Activated CD4-positive, alpha-beta T cell treated with anti-CD3 and anti-CD28 coated beads, Interleukin-2, amount 50 U/mL, for 48 hours (primary cell): ENCODE measurements at places on chromosomes 5 and 9.

DNA sequence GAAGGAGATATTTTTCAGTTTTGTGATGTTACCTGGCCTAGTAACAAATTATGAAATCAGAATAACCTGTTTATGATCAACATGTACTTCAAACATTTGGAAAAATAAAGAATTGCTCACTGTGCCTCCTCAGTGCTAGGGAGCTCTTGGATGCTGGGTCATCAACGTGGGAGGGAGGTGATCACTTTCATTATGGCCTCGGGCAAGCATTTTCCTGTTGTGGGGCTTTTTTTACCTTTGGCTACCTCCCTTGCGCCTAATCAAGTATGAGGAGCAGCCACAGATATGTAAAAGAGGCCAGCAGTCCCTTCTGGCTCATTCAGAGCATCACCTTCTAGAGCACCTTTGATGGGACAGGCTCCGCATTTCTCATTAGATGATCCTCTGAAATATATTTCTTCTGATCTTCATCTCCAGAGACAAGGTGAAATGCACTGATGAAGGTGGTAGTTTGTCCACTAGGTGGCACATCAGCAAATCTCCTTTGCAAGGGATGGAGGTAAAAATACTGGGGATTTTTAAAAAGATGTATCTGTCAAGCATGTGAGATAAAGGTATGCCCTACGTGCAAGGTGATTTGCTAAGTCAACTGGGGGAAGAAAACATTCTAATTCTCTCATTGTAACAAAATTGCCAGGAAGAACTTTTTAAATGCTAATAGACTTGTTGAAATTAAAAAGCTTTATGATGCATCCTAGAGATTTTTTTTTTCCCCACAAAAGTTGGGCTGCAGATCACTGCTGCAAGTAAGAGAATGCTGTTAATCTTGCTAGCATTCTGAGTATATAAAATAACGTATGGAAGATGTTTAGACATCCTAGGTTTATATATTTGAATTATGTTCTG is 218.2 kb downstream of the MAST4 start:
- peak; percentile 38 for DNase-seq

DNA sequence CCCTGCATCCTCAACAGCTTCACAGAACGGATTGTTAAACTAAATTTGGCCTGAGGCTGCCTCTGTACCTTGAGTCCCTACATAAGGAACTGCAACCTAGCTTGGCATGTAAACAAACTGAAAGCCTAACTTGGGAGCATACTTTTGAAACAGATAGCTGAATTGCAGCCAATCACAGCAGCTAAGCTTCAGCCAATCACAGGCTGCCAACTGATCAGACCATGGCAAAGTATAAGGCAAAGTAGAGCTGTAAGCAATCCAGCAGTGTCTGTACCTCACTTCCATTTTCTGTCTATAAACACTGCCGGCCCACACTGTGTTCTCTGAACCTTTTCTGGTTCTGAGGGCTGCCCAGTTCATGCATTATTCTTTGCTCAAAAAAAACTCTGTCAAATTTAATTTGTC is 8.9 kb upstream of the ZNF483 start:
- no peak for DNase-seq

- DNase-seq = no peak
These were observed 3.7 kb downstream of the SLC31A2 start for GRCh38 chr9:113154471-113154870.

DNA sequence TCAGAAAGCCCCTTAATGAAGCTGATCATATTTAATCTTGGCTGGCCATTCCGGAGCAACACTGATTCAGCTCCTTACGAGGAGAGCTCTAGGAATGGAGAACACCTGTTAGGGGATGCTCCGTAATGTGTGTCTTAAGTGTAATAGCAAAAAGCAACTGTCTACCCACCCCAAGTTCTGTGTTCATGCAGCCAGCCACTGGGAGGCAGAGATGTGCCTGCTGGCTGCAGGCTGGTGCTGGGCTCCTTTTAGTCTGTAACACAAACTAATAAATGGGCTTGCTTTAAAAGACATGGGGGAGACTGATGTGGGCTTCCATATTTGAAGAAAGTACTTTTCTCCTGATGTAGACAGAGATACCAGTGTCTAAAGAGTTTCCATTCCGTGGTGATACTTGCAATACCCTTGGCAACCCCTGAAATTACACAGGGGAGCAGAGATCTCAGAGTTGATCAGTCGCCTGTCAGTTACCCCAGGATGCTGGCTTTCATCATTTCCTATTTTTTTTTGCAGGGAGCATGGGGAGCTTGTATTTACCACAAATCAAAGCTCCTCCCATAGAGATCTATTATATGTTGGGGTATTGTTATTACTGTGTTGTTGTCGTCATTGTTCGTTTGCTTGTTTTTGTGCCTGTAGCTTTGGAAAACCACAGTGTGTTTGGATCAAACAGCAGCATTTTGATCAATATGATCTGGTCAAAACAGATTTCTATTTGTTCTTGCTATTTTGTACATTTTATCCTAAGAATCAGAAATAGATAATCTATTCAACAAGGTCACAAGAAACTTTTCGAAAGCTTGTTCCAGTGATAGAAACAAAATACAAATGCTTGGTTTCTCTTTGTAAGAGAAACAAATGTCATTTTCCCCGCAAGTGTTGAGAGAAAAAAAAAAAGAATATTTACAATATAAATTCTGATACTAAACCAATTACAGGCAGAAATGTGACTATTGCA is 65.8 kb downstream of the MTX3 start:
- DNase-seq = peak; percentile 16

DNA sequence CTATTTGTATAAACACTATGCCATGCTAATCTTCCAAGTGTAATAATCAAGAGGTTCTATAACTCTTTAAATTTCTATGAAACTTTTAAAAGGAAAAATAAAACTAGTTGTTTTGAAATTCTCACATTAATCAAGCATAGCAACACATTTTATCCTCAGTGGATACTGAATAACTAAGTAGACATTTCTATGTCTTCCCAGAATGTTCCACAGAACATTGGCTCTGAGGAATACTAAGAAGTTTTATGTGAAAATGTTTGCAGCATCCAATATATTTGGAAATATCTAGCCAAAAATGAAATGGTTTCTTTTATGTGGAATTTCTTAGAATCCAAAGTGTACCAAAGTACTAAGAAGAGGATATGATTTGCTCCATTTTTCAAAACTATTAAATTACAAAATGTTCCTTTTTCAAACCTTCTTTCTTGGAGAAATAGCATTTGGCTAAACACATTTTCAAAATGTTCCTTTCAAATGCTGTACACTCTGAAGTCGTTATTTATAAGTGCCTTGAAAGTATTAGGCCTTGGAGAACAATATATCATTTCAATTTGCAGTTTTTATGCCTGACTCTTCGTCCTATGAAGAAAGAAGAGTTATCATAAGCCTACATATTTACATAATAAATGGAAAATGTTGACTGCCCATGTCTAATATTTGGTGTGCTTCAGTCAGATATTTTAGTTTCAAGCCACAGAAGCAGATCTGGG is 175.6 kb upstream of the COX7C start:
- no peak for DNase-seq

DNA sequence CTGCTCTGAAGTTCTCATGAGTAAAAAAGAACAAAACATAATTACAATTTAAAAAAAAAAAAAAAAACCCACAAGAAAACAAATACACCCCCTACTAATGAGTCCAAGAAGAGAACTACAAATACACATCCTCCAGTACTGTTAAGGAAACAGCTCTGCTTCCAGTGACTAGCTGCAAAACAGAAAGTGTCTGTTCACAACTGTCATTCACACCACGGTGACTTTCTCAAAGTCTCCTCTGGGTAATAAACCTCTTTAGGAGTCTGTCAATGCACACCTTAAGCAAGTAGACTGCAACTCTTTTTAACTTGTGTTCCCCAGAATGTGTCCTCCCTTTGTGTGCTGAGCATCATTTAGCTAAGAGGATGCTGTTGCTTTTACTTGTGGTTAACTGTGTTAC is 6.2 kb downstream of the REEP5 start:
- no peak for DNase-seq

DNA sequence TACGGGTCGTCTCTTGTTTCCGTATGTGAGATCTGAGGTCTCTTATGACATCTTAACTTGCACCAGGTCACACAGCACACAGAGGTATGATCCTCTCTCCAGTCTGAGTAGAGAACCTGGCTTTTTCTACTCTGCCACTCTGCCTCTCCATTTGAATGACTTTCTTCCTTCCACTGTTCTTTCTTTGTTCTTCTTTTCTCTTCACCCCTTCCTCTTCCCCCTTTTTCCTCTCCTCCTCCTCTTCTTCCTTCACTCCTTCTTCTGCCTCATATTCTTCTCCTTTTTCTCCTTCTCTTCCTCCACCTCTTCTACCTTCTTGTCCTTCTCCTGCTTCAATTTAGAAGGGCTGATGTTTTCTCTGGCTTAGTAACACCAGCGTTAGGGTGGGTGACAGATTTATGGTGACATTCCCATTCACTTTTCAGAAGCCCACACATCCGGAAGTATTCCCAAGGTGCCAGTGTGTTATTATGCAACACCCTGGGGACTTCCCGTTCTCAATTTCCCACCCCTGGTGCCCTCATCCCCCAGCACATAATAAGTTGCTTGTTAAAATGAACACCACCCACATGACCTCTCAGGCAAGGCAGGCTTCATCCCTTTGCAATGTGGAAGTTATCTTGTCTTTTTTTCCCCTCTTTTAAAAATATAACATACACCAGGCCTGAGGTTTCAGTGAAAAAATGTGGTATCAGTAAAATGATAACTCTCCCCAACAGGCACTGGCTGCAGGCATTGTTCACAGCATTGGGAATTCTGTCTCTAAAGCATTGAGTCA is 122.0 kb downstream of the PAPPA start:
- DNase-seq = no peak

GRCh38 chr9:81777482-81777881 is 88.1 kb upstream of the TLE1 start:
- no peak for DNase-seq

- no peak for DNase-seq
These were observed 116.5 kb downstream of the C9orf50 start for GRCh38 chr9:129504404-129504803.

GRCh38 chr5:76926329-76927105 is 26.3 kb upstream of the CRHBP start:
- DNase-seq = no peak

GRCh38 chr9:123378025-123378424 is 22.0 kb downstream of the CRB2 start:
- DNase-seq = no peak

GRCh38 chr5:55143624-55144023 is 16.3 kb upstream of the GPX8 start:
- DNase-seq = no peak
